ENCODE measurements at places on chromosomes 4 and X.

GRCh38 chr4:1209821-1210220 is 37.4 kb upstream of the SPON2 start:
- peaks cover 18% of the 10 kb centered on the region for H3K4me1 ChIP-seq
- DNase-seq, result peak; percentile 38
- no peak overlapping the region for H3K27ac ChIP-seq
- H3K4me3 ChIP-seq, result no peak overlapping the region
- no peaks in the 10 kb centered on the region for H3K27me3 ChIP-seq
- H3K36me3 ChIP-seq, result no peaks in the 10 kb centered on the region

DNA sequence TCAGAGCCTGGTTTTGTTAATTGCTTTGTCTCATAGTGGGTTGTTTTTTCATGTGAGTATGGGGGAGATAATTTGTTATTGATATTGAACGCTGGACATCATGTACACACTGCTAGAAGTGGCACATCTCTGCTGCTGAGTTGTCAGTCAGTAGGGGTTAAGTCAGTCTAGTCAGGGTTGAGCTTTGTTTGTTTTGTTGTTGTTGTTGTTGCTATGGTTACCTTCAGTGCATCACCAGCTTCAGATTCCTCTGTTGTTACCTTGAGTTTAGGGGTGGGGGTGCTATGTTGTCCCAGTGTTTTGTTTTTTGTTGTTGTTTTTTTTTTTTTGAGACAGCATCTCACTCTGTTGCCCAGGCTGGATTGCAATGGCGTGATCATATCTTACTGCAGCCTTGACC is 9.9 kb downstream of the YIPF6 start:
- peak overlapping the region; percentile 98 for H3K27ac ChIP-seq
- H3K4me1 ChIP-seq, result peaks cover 16% of the 10 kb centered on the region
- no peak overlapping the region for H3K4me3 ChIP-seq
- no peaks in the 10 kb centered on the region for H3K27me3 ChIP-seq
- H3K36me3 ChIP-seq, result peaks cover 10% of the 10 kb centered on the region

GRCh38 chr4:142427456-142427855 is 418.6 kb downstream of the INPP4B start:
- no peaks in the 10 kb centered on the region for H3K4me1 ChIP-seq
- H3K4me3 ChIP-seq, result no peak overlapping the region
- no peak for DNase-seq
- no peaks in the 10 kb centered on the region for H3K27me3 ChIP-seq

GRCh38 chr4:149135062-149135461 is 680.6 kb downstream of the IQCM start:
- no peaks in the 10 kb centered on the region for H3K36me3 ChIP-seq
- no peak overlapping the region for H3K4me3 ChIP-seq
- no peaks in the 10 kb centered on the region for H3K27me3 ChIP-seq
- no peak overlapping the region for H3K27ac ChIP-seq
- H3K4me1 ChIP-seq, result no peaks in the 10 kb centered on the region

DNA sequence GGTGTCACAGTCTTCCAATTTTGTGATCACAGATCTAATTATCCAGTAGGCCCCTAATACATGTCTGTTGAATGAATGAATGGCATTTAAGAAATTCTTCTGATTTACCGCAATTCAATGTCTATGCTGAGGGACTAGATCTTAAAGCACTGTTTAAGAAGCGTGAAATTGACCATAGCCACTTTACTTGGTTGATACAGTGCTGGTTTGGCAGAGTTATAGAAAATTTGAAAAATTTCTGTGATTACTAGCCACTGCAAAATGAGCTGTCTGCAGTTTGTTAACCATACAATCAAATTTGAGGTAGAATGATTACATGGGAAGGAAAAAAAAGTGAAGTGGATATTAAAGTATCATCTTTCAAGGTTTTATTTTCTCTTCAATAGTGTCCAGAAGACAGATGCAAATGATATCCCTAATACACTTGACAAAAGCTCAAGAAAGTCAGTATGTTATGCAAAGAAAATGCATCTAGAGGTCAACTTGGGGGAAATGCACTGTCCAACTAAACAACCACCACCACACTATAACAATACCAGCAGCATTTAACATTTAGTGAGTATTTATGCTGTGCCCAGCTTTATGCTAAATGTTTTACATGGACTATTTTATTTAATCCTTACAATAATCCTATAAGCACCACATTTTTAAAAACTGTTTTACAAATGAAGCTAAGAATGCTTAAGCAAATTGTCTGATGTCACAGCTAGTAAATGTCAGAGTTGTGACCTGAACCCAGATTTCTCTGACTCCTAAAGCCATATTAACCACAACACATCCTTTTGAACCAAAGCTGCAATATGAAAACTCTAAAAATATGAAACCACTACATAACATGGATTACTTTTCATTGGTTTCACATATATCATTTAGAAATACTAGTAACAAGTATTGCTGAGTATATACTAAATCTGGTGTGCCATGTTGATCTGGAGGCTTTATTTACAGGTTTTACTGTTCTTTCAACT is 217.9 kb upstream of the MAB21L2 start:
- peaks cover 8% of the 10 kb centered on the region for H3K27me3 ChIP-seq
- H3K27ac ChIP-seq, result no peak overlapping the region
- peaks cover 28% of the 10 kb centered on the region for H3K4me1 ChIP-seq
- H3K4me3 ChIP-seq, result no peak overlapping the region

DNA sequence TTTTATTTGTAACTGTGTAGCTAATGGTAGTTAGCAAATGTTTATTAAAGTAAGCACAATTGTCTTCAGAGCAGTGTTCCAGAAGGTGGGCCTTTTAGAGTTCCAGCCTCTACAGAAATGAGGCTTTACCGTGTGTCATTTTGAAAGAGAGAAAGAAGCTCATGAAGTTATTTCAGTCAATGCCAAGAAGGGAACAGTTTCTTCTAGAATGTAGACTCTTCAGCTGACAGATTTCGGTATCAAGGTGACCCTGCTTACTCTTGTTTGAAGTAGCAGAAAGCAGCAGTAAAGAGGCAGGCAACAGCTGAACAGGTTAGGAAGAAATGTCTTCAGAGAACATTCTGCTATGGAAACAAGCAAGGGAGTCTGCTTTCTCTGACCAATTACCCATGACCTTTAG is 93.6 kb downstream of the TASL start:
- peaks cover 3% of the 10 kb centered on the region for H3K27me3 ChIP-seq
- H3K36me3 ChIP-seq, result no peaks in the 10 kb centered on the region
- no peak for DNase-seq
- no peak overlapping the region for H3K27ac ChIP-seq

GRCh38 chrX:118723376-118723775 is 4.0 kb upstream of the IL13RA1 start:
- H3K36me3 ChIP-seq, result no peaks in the 10 kb centered on the region
- no peak for DNase-seq
- peaks cover 5% of the 10 kb centered on the region for H3K27me3 ChIP-seq
- H3K27ac ChIP-seq, result no peak overlapping the region

DNA sequence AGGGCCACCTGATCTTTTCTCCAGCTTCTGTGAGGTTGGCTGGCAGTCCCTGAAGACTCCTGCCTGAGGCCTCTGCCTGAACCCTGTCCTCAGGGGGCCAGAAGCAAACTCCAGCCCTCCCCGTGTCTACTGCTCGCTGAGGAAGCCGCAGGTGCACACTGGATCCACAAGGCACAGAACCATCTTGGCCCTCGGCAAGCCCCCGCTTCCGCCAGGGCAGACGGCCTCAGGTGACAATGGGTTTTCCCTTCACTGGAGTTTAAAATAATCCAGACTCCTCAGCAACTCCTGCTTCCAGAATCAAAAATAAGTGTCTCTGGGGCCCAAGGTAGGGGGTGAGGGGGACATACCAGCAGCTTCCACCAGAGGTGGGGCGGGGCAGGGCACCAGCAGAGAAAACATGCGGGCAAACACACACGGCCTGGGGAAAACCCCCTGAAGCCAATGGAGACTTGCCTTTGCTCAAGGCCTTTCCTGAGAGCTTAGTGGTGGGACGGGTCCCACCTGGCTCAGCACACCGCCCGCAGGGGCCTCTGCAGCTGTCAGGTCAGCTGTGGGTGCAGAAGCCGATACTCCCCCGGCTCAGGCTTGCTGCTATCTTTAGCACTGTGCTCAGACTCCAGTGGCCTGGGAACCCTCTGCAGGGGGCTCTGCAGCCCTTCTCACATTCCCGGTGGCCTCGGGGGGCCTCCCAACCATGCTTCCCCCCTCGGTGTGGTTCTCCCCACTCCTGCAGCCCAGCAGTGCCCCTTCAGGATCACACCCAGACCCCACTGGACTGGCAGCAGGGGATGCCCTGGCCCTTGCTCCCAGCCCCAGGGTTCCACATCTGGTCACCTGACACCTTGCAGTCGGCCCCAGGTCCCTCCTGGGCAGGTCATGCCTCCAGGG is 1.9 kb downstream of the MYL5 start:
- peaks cover 2% of the 10 kb centered on the region for H3K27me3 ChIP-seq
- H3K36me3 ChIP-seq, result peaks cover 17% of the 10 kb centered on the region
- no peak for DNase-seq
- peaks cover 18% of the 10 kb centered on the region for H3K4me1 ChIP-seq
- H3K4me3 ChIP-seq, result peak overlapping the region; percentile 32

GRCh38 chr4:127047930-127048329 is 584.8 kb upstream of the INTU start:
- H3K36me3 ChIP-seq, result no peaks in the 10 kb centered on the region
- H3K27me3 ChIP-seq, result no peaks in the 10 kb centered on the region
- DNase-seq, result no peak
- H3K4me3 ChIP-seq, result no peak overlapping the region
- H3K4me1 ChIP-seq, result peaks cover 3% of the 10 kb centered on the region

GRCh38 chr4:28001698-28002097 is 1141.1 kb downstream of the STIM2 start:
- H3K4me3 ChIP-seq, result no peak overlapping the region
- no peaks in the 10 kb centered on the region for H3K4me1 ChIP-seq
- H3K27me3 ChIP-seq, result no peaks in the 10 kb centered on the region
- no peak overlapping the region for H3K27ac ChIP-seq
- DNase-seq, result no peak
- no peaks in the 10 kb centered on the region for H3K36me3 ChIP-seq
